ENCODE measurements at places on chromosomes 12 and 14. TPM values are rescaled to one million over a fixed set of nuclear protein-coding genes. Genes with fewer than 3 reads are reported as not detected.

- DNase-seq: no peak
Measured at GRCh38 chr12:93518725-93519124, 51.4 kb downstream of the MRPL42 start.

- DNase-seq: peak; percentile 26
Measured at GRCh38 chr14:45364565-45365156, 111.7 kb upstream of the MIS18BP1 start.

Gene CCDC38
- not detected for total RNA-seq

- DNase-seq: no peak
Measured at GRCh38 chr14:45699471-45699870, 446.5 kb upstream of the MIS18BP1 start.

Gene LBHD2
- not detected for total RNA-seq

Gene C12orf54
- total RNA-seq: not detected

- no peak for DNase-seq
Measured at GRCh38 chr12:116142936-116143898, 134.3 kb downstream of the MED13L start.

- DNase-seq: peak; percentile 30
Measured at GRCh38 chr12:71371122-71371521, 68.5 kb upstream of the LGR5 start.

Data from GM23338 (cell line).